ENCODE measurements at places on chromosomes 2 and 18.

DNA sequence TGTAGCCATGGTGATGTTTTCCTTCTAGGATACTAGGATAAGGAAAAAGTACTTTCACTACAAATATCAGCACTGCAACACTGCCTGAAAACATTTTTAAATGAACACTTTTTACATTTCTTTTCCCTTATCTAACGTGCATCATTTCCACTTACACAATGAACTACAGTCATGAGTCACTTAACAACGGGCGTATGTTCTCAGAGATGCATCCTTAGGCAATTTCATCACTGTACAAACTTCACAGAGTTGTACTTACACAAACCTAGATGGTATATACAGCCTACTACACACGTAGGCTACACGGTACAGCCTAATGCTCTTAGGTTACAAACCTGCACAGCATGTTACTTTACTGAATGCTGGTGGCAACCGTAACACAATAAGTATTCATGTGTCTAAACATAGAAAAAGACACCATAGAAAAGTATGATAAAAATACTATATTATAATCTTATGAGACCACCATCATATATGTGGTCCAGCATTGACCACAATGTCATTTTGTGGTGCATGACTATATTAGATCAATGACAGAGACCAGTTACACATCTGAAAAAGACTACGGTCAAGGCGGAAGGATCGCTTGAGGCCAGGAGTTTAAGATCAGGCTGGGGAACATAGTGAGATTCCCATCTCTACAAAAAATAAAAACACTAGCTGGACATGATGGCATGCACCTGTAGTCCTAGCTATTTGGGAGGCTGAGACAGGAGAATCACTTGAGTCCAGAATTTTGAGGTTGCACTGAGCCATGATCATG is 39.8 kb downstream of the WDR33 start:
- no peak for DNase-seq

DNA sequence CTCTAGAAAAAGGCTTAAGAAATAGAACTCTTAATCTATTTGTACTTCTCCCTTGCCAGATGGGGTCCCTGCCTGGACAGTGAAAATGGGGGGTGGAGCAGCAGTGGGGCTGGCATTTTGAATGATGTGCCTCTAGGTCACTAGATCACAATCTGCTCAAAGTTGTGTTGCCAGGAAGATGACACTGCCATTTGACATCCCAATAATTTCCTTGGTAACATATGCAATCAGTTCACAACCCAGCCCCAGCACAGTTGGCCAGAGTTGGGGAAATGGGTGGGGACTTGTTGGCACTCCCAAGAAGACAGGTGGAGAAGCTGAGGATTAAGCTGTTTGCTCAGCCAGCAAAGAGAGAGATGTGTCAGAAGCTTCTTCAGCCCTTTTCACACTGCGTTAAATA is 558.3 kb upstream of the KLHL29 start:
- DNase-seq: no peak

DNA sequence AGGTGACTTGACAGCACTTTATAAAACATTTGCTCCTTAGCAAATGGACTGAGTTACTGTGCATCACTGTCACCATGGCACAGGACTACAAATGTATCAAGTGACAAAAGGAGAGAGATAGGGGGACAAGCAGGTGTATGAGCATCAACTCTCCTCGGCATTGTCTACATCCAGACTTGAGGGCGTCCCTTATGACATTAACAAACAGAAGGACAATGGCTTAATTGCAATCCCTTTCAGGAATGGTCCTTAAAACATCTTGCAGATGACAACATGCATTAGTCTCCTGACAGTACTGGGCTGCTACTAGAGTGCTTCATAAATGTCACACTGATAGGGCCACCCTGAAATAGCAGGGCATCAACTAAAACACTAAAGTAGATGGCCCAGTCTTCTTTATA is 198.8 kb downstream of the PDE1A start:
- DNase-seq: no peak

DNA sequence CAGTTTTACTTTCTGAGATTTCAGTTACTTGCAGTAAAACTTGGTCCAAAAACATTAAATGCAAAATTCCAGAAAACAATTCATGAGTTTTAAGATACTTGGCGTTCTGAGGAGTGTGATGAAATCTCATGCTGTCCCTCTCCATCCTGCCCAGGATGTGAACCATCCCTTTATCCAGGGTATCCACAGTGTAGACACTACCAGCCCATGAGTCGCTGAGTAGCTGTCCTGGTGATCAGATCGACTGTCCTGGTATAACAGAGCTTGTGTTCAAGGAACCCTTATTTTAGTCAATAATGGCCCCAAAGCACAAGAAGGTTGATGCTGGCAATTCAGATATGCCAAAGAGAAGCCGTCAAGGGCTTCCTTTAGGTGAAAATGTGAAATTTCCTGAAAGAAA is 3.2 kb downstream of the SP100 start:
- no peak for DNase-seq

GRCh38 chr2:170554278-170554955 is 160.7 kb upstream of the SP5 start:
- DNase-seq: no peak

DNA sequence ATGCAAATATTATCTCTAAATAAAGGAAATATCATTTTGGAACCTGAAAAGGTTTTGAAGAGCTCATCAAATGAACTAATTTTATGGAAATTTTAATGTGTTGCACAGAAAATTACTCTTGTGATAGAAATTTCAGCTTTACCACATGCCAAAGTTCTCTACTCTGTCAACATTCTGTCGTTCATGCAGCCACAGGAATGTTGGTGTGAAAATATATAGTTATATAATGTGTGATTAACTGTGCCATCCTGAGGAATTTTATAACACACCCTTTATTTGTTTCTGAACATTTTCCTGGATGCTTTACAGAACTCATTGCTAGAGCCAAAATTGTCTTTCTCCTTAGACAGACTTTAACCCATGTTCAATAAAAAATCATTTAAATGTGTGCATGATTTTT is 202.5 kb upstream of the SLC8A1 start:
- no peak for DNase-seq

GRCh38 chr2:202599105-202599504 is 35.7 kb upstream of the FAM117B start:
- DNase-seq: no peak
